ENCODE measurements at places on chromosomes 7 and 10. TPM values are rescaled to one million over a fixed set of nuclear protein-coding genes. Genes with fewer than 3 reads are reported as not detected.

PNLIPRP2 gene
- total RNA-seq = not detected

CCDC3 gene
- total RNA-seq = 12.8 TPM

TMEM196 gene
- total RNA-seq = 10.1 TPM

SRPK2 gene
- 226 TPM for total RNA-seq

FRMD4A gene
- total RNA-seq = 153 TPM

SFTPA1 gene
- 0.16 TPM for total RNA-seq

KCNMA1 gene
- total RNA-seq = 43.0 TPM

OPN4 gene
- total RNA-seq = not detected

KCP gene
- total RNA-seq = 0.16 TPM

NUTM2D gene
- 3.9 TPM for total RNA-seq

TMEM225B gene
- total RNA-seq = not detected

SLC29A4 gene
- 16.1 TPM for total RNA-seq

CYCS gene
- 90.2 TPM for total RNA-seq

SHH gene
- total RNA-seq = 0.62 TPM

All from occipital lobe (tissue), 3 donors.